ENCODE measurements at places on chromosomes 7 and 10.

GRCh38 chr7:43303740-43304241, 191.3 kb downstream of the HECW1 start:
- peak; percentile 60 for DNase-seq

DNA sequence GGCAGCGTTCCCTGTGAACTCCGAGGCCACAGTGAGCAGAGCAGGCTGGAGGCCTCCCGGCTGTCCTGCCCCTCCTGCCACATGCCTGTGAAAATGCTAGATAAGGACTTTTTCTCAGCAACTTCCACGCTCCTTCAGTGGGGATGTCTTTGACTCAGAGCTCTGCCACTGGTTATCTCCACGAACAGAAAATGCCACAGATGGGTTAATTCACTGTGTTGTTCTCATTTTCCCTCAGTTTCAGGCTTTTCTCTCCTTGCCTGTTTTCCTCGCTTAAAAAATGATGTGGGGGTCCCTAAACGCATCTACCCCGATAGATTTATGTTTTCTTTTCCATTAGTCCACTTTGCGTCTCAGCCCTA, 51.3 kb downstream of the IKZF1 start:
- DNase-seq = no peak

DNA sequence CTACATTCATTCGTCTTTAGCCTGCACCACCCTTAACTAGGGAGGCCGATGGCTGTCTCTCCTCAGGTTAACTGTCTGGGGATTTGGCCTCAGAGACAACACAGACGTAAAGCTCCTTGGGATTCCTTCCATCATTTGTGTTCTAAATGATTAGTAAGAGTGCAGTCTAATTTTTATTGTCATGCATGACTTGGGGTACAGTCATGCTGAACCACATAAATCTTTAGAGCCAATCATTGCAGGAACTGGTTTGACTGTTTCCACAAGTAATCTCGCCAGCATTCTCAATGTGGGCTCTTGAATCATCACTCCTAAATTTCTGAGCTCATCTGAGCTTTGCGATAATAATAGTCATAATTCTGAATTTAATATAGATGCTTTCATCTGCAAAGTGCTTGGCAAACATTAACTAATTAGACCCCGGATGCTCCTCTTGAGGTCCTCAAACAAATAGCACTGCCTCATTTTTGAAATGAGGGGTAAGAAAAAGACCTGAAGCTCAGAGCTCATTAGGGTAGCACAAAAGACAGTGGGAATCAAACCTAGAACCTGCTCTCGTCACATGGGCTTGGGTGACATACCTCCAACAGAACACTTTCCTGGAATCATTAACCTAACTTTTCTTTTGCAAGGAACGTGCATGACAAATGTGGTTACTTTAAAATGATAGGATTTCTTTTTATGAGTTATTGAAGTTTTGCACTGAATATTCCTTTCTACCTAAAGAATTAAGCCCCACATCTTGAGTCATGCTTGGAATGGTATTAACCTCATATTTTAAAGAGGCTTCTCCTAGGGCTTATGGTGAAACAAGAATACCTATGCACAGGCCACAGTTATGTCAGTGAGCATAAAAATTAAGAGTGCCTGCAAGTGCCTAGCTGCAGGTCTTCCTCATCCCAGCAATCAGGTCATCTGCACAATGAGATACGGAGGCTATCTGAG, 118.9 kb upstream of the NRP1 start:
- peak; percentile 83 for DNase-seq

- no peak for DNase-seq
These were observed 123.3 kb downstream of the TWIST1 start for GRCh38 chr7:18993933-18994668.

DNA sequence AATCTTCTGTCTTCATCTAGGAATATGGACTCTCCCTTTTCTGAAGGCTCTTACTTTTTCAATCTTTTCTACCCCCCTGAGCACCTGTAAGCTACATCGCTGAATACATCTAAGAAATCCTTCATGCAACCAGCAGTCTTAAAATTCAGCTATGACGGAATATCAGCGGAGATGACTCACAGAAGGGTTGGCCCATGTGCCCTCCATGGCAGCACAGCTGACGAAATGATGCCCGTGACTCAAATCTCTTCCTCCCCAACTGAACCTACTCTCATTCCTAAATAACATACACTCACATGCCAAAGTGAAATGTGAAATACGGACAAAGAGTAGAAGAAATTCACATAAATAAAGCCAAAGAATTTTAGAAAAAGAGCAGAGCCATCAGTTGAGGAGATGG, 30.3 kb upstream of the NCAPG2 start:
- no peak for DNase-seq

GRCh38 chr10:113187063-113187777, 237.2 kb downstream of the TCF7L2 start:
- no peak for DNase-seq

GRCh38 chr7:75042286-75042685, 31.3 kb downstream of the RCC1L start:
- DNase-seq = no peak

- DNase-seq = peak; percentile 84
These were observed 2.0 kb downstream of the ANLN start for GRCh38 chr7:36391436-36392198.

DNA sequence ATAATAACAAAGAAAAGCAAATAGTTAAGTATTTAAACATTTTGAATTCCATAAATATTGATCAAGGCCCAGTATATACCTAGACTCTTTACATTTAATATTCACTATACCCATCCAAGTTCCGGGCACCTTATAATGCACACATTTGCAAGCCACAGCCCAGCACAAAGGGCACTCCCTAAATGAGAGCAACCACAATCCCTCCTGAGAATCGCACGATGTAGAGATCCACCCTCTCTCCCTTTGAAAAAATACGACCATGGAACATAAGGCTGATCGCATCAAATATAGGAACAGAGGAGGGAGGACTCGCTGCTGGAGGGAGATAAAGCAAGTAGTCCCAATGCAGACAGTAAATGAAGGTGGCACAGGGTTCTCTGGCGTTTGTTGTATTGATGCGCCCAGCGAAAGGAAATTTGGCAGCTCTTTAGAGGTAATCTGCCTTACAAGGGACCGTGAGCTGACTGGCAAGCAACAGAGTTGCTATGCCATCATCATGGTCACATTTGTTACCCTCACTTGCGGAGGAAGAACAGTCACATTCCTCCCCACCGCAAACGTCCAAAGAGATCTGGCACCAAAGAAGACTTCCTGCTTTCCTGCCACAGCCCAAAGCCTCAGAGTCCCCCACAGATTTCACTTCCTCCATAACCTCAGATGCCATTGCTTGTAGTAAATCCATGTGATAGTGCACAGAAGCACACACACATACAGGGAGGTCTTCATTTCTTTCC, 16.1 kb upstream of the TAS2R40 start:
- peak; percentile 40 for DNase-seq

DNA sequence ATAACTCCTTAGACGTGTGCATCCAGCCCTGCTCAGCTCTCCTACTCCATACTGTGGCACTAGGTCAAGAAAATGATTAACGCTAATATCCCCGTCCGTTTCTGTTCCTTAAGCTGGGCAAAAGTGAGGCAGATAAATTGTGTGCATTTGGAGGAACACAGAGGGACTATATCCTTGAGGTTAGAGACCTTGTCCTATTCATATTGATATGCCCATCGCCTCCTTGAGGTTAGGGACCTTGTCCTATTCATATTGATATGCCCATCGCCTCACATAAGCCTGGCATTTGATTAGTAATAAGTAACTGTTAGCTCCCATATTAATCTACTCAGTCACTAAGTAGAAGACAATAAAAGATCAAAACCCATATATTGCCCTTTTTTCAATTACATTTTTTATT, 12.9 kb upstream of the TAX1BP1 start:
- no peak for DNase-seq

- DNase-seq = no peak
These were observed 295.4 kb downstream of the GRID1 start for GRCh38 chr10:86071145-86071544.

GRCh38 chr10:117273980-117274379, 33.1 kb downstream of the SLC18A2 start:
- no peak for DNase-seq

GRCh38 chr7:90856351-90857070, 260.4 kb downstream of the CDK14 start:
- no peak for DNase-seq

DNA sequence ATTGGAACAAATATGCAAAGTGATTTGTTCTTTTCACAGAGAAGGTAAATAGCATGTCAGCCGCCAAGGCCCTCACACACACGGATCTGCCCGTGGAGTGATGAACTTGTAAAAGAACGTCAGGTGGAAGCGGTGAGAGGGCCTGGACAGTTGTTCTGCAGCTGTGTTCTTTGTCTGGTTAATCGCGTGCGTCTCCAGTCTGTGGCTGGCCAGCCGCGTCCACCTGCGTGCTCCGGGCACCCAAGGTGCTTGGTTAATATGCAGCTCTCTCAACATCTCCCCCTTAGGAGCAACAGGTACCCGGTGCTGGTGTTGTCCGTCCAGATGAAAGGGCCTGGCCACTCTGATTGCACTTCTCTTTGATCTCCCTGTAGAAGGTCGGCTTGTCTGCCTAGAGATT, 162.9 kb downstream of the MGMT start:
- DNase-seq = no peak

- no peak for DNase-seq
These were observed 12.6 kb downstream of the MICALL2 start for GRCh38 chr7:1446620-1447032.

DNA sequence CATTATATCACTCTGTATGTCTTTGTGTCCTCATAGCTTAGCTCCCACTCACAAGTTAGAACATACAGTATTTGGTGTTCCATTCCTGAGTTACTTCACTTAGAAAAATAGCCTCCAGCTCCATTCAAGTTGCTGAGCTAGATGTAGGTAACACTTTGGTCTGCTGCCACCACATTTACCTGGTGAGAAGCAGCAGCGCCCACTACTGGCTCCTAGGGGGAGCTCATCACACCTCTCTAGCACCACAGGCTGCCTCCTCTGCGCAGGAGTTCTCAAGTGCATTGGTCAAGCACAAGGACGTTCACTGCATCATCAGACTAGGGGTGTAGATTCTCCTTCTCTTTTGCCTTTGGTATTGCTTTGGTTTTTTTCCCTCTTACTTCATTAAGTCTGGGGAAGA, 530.9 kb upstream of the AUTS2 start:
- DNase-seq = peak; percentile 47

GRCh38 chr7:22286436-22286835, 70.5 kb downstream of the RAPGEF5 start:
- DNase-seq = no peak

DNA sequence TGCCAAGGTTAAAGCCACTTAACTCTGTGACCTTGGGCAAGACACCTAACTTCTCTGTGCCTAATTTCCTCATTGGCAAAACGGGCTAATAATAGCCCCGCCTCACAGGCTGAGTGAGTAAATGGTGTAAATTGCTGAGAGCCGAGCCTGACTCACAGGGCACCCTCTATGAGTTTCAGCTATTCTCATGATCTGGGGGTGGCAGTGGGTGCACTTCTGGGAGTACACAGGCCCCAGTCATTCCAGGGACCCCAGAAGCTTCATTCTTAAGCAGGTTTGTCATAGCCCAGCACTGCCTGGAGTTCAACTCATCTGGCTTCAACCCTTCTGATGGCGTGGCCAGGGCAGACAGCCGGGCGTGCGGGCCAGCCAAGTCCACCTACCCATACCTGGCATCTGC, 137.2 kb downstream of the GRID1 start:
- DNase-seq = no peak

GRCh38 chr10:126264102-126265018, 123.9 kb downstream of the ADAM12 start:
- DNase-seq = no peak

DNA sequence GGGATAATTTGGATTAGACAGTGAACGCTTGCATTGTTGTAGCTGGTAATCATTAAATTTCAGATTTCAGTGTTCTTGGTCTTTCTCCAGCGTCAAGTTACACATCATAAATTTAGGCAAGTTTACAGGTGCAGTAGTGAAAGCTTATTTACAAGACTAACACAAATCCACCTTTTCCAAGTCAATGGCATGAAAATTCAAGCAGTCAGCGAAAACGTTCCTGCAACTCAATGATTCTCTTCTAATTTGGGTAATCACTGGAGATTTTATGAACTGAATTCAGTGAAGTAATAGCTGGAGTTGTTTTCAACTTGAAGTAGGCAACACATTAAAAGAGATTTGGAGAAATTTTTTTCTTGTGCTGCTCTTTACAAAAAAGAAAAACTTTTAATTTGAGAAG, 17.9 kb downstream of the BCAP29 start:
- no peak for DNase-seq

- DNase-seq = no peak
These were observed 65.6 kb downstream of the POM121L12 start for GRCh38 chr7:53101026-53101425.

- no peak for DNase-seq
These were observed 104.0 kb downstream of the SRI start for GRCh38 chr7:88115816-88116215.

- peak; percentile 50 for DNase-seq
These were observed 36.0 kb downstream of the SFMBT2 start for GRCh38 chr10:7374795-7375194.

DNA sequence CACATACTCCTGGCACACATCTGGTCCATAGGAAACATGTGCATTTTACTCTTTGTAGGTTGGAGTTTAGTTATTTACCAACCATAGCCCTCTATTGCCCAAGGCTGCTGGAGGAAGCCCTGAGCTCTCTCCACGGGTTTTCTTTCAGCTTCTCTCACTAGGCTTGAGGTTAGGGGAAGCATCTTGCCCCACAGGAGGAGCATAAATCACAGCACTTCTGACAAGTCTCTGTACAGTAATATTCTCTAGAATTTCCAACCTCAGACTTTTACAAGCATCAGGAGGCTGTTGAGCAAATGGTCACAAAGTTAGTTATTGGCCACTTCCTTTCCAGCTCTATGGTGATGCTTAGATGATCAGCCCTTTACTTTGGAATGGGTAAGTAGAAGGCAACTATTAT, 122.9 kb upstream of the GLI3 start:
- peak; percentile 65 for DNase-seq

GRCh38 chr7:86788948-86789347, 145.2 kb downstream of the GRM3 start:
- no peak for DNase-seq

- no peak for DNase-seq
These were observed 75.7 kb upstream of the PDZD8 start for GRCh38 chr10:117450940-117451339.

DNA sequence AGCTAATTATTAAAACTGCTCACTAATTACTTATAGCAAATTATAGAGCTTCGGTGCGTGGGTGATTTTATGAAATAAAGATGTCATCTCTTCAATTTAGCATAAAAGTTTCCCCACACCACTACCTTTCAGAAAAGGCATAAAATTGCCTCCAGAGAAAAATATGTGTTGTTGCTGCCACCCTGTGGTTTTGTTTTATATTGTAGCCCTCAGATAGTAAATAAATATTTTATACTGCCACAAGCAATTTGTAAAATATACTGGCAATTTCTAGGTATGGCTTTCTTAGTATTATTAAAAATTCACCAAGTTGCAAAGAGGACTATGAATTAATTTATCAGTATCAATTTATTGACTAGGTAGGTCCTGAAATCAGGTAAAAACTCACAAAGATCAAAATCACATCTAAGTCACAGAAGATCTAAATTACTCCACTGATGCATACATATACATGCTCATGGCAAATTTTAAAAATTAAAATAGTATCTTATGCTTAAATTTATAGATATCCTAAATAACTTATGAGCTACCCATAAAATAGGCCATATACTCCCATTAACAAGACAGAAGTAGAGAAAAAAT, 26.5 kb downstream of the ASNS start:
- DNase-seq = peak; percentile 29

GRCh38 chr7:81657551-81657950, 112.3 kb downstream of the HGF start:
- DNase-seq = no peak

Data from M059J (cell line).